Muscle of leg (tissue), 16 donors: ENCODE measurements at places on chromosomes 16 and 17. TPM values are rescaled to one million over a fixed set of nuclear protein-coding genes. Genes with fewer than 3 reads are reported as not detected.
A peak's percentile ranks its signal among the peaks of the same experiment; 100 is the strongest.

The PRSS33 gene
- not detected for total RNA-seq

The ZACN gene
- total RNA-seq, result 0.04 TPM

DNA sequence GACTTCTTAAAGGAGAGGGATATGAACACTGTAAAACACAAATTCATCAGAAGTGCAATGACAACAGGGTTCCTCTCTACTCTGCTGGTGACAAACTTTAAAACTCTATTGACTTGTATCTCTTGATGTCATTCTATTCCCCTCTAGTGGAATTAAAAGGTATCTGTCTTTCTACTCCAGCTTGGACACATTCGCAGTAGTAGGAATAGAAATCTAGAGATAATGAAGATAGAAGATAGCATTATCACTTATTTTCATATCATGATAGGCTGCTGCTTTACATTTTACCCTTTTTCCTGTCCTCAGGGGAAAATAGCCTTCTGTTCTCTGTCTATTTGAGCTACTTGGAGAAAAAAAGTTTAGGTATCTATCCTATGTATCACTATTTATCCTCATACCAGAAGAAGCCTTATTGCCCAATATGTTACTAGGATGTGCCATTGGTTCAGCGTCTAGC lies 209.6 kb upstream of the CACNG5 start:
- H3K4me3 ChIP-seq, result no peak overlapping the region
- no peak overlapping the region for H3K27ac ChIP-seq
- no peaks in the 10 kb centered on the region for H3K36me3 ChIP-seq
- peaks cover 2% of the 10 kb centered on the region for H3K27me3 ChIP-seq
- no peaks in the 10 kb centered on the region for H3K4me1 ChIP-seq

The NGFR gene
- total RNA-seq, result 37.8 TPM

DNA sequence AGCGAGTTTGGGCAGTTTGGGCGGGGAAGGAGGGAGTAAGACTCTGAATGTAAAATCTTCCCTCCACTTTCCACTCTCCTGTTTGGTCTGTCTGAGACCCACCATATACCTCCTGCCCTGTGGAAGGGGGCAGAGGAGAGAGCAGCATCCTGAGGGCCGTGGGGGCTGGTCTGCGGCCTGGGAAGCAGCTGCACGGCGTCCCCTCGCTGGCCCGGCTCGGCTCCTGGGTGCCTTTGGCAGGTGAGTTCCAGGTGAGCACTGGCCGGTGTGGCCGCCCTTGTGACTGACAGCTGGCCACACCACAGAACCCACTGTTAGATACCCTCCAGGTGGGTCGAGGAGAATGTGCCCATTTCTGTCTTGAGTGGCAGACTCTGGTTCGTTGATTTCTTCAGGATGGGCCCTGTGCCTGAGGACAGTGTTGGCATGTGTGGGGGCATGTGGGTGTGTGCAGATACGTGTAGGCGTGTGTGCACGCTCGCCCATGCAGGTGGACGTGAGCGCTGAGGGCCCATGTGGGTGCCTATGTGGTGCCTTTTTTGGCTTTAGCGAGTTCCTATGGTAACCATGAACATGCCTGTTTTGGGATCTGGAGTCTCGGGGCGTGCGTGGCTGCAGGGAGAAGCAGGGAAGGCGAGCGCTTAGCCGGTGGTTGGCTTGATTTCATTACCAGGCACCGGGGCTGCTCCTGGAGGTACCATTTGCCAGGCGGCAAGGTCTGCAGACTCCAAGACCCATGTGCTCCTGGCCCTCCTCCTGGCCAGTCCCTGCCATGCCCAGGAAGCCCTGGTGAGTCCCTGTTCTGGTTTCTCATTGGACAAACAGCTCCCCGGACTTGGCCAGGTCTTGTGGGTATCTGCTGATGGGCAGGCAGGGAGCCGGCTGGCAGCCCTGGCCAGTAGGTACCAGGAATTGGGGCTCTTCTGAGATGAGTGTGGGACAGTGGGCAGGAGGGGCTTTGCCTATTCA lies 12.4 kb downstream of the RAP1GAP2 start:
- peaks cover 3% of the 10 kb centered on the region for H3K27me3 ChIP-seq
- no peak overlapping the region for H3K27ac ChIP-seq
- H3K4me3 ChIP-seq, result no peak overlapping the region
- no peak for DNase-seq
- H3K4me1 ChIP-seq, result no peaks in the 10 kb centered on the region

The TBC1D3L gene
- 12.1 TPM for total RNA-seq

GRCh38 chr17:63933598-63933997 lies 1.5 kb upstream of the CD79B start:
- no peaks in the 10 kb centered on the region for H3K36me3 ChIP-seq
- peaks cover 42% of the 10 kb centered on the region for H3K4me1 ChIP-seq
- H3K27me3 ChIP-seq, result no peaks in the 10 kb centered on the region
- H3K4me3 ChIP-seq, result no peak overlapping the region

- H3K27ac ChIP-seq, result no peak overlapping the region
- no peak for DNase-seq
- H3K4me1 ChIP-seq, result no peaks in the 10 kb centered on the region
- no peaks in the 10 kb centered on the region for H3K36me3 ChIP-seq
- no peak overlapping the region for H3K4me3 ChIP-seq
Measured at GRCh38 chr17:3497101-3497500, 21.3 kb downstream of the ASPA start.

DNA sequence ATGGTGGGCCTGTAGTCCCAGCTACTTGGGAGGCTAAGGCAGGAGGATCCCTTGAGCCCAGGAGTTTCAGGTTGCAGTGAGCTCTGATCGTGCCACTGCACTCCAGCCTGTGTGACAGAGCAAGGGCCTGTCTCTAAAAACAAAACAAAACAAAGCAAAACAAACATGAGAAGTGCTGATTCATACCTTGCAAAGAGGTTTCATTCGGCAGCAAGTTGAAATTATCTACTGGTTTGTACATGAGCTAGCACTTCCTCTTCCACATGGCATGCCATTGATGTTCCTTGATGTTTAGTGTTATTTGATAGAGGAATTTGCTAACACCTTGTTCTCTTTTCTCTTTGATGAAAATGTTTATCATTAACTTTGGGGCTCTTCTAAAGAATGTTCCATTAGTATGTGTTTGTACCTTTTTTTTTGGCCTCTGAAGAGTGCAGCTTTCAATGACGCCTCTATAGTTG lies 50.6 kb downstream of the SPECC1 start:
- H3K27me3 ChIP-seq, result no peaks in the 10 kb centered on the region
- DNase-seq, result no peak
- no peak overlapping the region for H3K27ac ChIP-seq
- peaks cover 12% of the 10 kb centered on the region for H3K4me1 ChIP-seq
- H3K36me3 ChIP-seq, result no peaks in the 10 kb centered on the region

DNA sequence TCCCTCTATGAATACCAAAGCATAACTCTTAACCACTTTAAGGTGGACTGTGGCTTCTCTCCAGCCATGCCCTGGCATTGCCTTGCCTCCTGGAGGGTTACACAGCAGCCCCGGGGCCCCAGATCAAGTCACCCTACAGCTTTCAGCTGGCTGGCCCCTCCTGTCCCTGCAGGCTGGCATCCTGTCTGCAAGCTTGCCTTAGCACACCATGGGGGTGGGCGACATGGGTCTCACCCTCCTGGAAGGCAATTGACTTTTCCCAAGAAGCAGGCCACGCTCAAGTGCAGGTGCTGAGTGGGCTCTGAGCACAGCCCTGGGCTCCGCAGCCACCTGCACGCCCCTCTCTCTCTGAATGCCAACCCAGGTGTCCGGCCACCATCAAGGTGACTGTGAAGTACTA lies 25.8 kb upstream of the AKTIP start:
- no peak overlapping the region for H3K4me3 ChIP-seq
- DNase-seq, result no peak
- H3K27ac ChIP-seq, result no peak overlapping the region
- no peaks in the 10 kb centered on the region for H3K27me3 ChIP-seq
- H3K4me1 ChIP-seq, result peaks cover 14% of the 10 kb centered on the region
- no peaks in the 10 kb centered on the region for H3K36me3 ChIP-seq

DNA sequence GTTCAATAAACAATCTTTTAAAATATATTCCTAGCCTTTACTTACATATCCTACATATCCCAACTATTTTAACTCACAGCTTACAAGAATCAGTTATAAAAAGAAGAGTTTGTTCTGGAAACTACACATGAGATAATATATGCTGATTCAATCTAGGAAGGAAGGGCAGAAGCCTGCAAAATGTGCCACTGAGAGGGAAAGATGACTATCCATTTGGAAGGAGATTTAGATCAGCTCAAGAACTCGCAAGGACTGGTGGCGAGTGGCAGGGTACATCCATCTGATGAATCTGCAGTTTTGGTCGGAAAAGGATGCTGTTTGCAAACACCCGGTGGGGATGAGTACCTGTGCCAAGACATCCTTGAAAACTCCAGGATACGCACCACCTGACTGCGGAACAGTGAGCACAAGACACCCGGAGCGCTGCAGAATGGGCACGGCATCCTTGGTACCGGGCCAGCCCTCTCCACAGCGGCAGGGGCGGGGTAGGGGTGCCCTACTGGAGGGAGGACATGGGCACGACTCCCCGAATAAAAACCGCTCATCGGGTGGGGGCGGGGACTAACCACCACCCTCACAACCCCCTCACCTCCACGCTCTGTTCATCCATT lies 723 bp downstream of the TRIM37 start:
- peak overlapping the region; percentile 90 for H3K27ac ChIP-seq
- H3K27me3 ChIP-seq, result no peaks in the 10 kb centered on the region
- peak overlapping the region; percentile 86 for H3K4me3 ChIP-seq
- no peaks in the 10 kb centered on the region for H3K36me3 ChIP-seq
- peaks cover 2% of the 10 kb centered on the region for H3K4me1 ChIP-seq

GRCh38 chr17:74244548-74244947 lies 29.5 kb upstream of the DNAI2 start:
- H3K36me3 ChIP-seq, result peaks cover 65% of the 10 kb centered on the region
- no peak overlapping the region for H3K27ac ChIP-seq
- H3K4me1 ChIP-seq, result peaks cover 74% of the 10 kb centered on the region
- DNase-seq, result no peak
- no peak overlapping the region for H3K4me3 ChIP-seq
- H3K27me3 ChIP-seq, result no peaks in the 10 kb centered on the region

The CTRL gene
- 0.66 TPM for total RNA-seq

- H3K27me3 ChIP-seq, result no peaks in the 10 kb centered on the region
- no peaks in the 10 kb centered on the region for H3K4me1 ChIP-seq
- H3K36me3 ChIP-seq, result peaks cover 22% of the 10 kb centered on the region
- no peak overlapping the region for H3K4me3 ChIP-seq
Measured at GRCh38 chr16:88848557-88848956, 8.2 kb downstream of the GALNS start.

The NBR1 gene
- 46.8 TPM for total RNA-seq

The DNAH2 gene
- 4.6 TPM for total RNA-seq
